ENCODE measurements at places on chromosomes 3 and 15.
A peak's percentile ranks its signal among the peaks of the same experiment; 100 is the strongest.

GRCh38 chr3:143697975-143698374 is 150.3 kb downstream of the SLC9A9 start:
- DNase-seq, result no peak

GRCh38 chr3:74273091-74273490 is 341.4 kb downstream of the CNTN3 start:
- no peak for DNase-seq

GRCh38 chr3:15889936-15890335 is 92.2 kb upstream of the ANKRD28 start:
- no peak for DNase-seq

- DNase-seq, result no peak
Measured at GRCh38 chr15:29035336-29036285, 149.8 kb downstream of the APBA2 start.

- DNase-seq, result no peak
Measured at GRCh38 chr15:98111806-98112205, 151.3 kb downstream of the ARRDC4 start.

DNA sequence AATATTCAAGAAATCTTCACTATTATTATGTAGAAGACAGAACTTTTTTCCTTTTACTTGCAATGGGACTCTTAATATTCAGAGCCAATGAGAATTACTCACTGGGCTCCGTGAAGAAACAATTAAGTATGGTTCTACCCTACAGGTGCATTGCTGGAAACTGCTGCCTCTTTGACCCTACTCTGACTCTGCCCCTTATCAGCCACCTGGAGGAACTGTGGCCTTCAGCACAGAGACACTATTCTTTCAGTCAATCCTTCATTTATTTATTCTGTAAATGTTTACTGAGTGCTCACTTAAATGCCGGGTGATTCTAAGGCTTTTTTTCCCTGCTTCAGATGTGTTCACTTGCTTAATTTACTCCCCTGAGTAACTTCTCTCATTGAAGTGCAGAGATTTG is 163.2 kb downstream of the SYNPR start:
- DNase-seq, result no peak

GRCh38 chr3:62479326-62479725 is 106.0 kb upstream of the FEZF2 start:
- no peak for DNase-seq

GRCh38 chr3:173411375-173411973 is 13.9 kb downstream of the NLGN1 start:
- DNase-seq, result no peak

- DNase-seq, result no peak
Measured at GRCh38 chr15:77907824-77908751, 169.4 kb downstream of the TBC1D2B start.

DNA sequence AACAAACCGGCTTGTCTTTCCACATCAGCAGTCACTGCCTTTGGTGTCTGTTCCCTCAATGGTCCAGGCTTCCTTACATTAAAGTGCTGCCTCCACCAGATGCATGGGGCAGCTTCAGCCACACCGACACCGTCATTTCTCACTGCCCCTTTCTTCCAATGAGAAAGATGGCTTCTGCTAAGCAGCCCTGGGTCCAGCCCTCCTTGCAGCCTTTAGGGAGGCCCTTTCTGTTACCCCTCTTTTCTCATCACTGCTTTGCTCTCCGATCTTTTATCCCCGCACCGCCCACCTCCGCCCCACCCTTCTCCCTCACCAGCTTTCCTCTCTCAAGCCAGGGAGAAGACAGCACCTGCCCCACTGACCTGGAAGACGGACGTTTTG is 28.2 kb upstream of the CXCR6 start:
- DNase-seq, result no peak

DNA sequence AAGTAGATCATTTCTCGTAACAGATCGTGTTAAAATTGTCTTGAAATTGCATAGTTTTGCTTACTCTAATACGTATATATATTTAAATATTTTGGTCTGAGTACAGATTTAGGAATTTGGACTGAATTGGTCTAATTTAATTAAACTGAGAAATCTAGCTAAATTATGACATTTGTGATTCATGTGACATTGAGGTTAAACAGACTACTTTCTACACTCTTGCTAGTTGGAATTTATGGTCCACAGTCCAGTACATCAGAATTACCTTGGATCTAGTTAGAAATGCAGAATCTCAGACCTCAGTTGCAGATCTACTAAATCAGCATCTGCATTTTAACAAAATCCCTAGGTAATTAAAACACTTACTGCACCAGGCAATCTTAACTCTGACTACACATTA is 609.7 kb upstream of the GOLIM4 start:
- DNase-seq, result no peak

GRCh38 chr15:73578026-73578425 is 55.2 kb downstream of the NPTN start:
- DNase-seq, result no peak

GRCh38 chr15:40769274-40770146 is at the start of gene C15orf62:
TSS of gene C15orf62 (plus strand) at chr15:40769980. CDS start at chr15:40770496, 516 bp downstream.
- peak; percentile 42 for DNase-seq

GRCh38 chr3:149307435-149307783 is 26.0 kb downstream of the TM4SF18 start:
- no peak for DNase-seq

DNA sequence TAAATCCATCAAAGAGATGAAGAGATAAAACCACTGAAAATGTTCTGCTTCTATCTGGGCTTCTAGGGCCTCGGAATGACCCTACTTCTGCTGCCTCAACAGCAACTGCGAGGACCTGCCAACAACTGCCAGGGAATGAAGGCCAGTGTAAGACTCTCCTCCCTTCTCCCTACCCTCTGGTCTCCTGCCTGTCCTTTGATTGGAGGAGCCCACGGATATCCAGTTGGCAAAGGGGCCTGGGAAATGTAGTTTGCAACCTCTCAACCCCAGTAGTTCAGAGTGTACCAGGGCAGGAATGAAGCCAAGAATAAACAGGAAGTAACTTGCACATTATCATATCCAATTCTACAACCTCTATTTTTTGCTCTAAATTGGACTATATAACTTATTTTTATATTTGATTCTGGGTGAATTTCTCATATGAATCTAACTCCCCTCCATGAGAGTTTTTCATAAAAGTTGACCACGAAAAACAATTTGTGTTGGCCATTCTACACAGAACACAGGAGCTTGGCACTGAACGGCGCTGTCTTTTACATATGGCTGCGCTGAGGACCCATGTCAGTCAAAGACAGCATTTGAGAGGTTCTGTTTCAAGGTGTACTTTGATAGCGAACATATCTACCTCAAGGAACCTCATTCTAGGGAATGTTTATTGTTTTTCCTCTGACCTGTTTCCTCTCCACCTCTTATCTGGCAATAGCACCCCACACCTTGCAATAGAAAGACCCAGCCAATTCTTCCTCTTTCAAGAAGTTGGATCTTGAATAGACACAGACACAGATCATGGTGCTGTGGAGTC is 91.1 kb upstream of the RNF7 start:
- no peak for DNase-seq

GRCh38 chr3:123696808-123697207 is 112.0 kb upstream of the HACD2 start:
- DNase-seq, result no peak

- no peak for DNase-seq
Measured at GRCh38 chr3:124779751-124780191, 49.5 kb downstream of the UMPS start.

DNA sequence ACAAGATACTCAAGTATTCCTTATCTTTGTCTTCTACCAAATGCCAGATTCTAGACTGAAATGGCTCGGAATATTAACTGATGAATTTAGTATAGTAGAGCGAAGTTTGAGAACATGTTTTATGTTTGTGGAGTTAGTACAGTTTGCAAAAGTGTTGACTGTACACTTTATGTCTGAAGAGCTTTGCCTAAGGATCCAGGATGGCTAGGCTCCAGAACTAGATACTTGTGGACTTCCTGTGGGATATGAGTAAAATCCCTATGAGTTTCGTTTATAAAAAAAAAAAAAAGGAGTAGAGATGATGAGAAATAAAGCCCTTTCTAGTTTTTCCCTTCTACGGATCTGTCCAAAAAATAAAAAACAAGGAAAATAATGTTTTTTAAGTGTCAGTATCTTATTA is 96.7 kb downstream of the TP63 start:
- no peak for DNase-seq

DNA sequence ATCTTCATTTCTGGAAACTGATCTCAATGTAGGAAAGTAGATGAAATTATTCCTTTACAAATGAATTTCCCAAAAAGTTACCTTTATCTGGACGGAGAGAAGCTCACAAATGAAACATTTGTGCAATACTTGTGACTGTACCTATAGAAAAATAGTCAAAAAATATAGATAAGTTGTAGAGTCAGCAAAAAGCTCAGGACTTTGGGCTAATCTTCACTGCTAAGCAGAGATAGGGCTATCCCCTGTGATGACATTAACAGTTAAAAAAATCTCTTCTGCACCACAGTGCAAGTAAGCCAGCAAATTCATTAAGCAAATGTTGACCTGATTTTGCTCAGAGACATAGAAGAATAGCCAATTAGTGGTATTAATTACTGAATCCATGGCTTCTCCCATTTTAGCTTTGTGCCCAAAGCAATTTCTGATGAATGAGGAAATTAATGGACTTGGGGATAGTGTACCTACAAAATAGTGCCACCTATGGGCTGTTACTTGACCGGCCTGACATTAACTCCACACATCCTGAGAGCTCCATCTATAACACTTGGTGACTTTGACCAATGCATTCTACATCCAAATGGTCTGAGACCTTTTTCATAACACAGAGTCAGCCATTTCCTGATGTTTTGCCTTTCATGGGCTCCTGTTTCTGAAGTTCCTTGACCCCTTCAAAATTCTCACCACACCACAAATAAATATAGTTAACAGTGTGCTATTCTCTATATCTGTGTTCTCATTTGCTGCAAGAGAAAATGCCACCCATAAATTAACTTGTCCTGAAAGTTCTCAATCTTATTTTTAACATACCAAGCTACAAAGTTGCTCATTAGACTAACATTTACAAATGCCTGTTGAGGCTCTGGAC is 105.0 kb downstream of the SSR3 start:
- no peak for DNase-seq

DNA sequence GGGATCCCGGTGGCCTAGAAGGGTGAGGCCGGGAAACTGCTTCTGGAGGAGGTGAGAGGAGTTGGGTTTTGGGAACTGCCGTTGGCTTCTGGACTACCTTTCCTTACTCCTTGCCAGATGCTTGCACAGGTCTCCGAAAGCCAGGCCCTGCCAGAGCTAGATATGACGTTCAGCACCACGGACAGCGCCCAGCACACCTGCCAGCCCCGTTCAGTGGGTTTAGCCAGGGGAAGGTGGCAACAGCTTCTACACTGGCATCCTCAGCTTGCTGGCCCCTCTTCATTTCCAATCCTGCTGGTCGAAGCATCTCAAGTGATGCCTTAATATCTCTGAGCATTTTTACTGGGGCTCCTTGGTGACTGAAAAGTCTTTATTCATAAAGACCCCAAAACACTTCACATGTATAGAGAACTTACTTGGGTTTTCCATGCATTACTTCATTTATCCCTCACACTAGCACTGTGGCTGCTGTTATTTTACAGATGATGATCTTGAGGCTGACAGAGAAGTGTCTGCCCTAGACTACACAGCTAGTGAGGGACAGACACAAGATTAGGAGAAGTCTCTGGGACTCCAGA is 21.9 kb downstream of the HCN4 start:
- peak; percentile 64 for DNase-seq

DNA sequence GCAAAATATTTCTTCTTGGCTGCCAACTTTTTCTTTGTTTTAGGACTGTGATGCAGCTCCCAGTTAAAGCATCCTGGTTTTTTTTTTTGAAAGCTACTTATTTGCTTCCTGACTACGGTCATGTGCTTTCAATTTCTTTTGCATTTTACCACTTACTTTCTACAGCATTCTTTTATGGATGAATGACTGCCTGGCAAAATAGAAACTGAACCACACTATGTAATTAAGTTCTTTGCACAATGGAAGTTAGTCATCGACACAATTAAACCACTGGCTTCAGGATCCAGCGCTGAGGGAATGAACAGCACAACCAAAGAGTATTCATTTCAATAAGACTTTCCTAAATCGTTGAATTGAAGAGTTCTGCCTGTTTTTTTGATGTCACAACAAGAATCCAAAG is 82.2 kb upstream of the EPHA3 start:
- DNase-seq, result no peak

DNA sequence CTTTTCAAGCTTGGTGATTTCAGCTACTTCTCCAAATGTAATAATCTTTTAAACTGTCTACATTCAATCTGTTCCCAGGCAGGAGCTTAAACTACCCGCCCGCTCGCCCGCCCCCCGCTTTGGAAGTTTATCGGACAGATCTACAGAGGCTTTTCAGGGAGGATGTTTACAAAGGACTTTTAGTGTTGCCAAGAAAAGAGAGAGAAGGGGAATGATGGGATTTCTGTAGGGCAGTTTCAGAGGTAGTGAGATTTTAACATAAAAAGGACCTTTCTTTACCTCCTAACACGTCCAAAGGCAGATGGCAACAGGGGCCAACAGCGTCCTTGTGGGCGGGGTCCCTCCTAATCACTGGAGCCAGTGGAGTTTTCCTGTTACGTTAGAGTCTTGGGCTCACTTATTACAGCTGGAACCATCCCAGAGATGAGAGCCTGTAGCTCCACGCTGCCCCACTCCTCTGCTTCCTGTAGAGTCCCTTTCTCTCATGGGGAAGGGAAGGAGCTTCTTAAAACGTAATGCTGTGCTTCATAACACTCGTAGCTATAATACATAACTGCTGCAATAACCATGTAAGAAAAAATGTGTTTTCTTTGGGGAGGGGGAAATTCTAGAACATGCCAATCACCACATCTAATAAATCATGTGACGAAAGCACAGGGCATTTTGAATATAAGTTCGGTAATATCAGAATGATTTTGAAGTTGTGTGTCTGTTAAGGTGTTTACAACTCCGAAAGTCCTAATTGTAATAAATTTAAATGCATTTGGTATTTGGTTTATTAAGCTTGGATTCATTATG is 30.9 kb downstream of the HES1 start:
- DNase-seq, result no peak

DNA sequence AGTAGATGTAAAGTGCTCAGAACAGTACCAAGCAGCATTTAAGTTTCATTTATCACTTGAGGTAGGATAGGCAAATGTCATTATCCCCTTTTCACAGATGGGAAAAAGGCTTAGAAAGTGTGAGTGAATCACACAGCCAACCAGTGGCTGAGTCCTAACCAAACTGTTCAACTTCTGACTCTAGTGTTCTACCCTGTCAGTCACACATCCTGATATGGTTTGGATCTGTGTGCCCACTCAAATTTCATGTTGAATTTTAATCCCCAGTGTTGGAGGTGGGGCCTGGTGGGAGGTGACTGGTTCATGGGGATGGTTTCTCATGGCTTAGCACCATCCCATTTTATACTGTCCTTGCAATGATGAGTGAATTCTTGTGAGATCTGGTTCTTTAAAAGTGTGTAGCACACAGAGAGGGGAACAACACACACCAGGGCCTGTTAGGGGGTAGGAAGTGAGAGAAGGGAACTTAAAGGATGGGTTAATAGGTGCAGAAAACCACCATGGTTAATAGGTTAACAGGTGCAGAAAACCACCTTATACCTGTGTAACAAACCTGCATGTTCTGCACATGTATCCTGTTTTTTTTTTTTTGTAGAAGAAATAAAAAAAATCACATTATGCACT is 304.7 kb downstream of the SUCLG2 start:
- DNase-seq, result no peak
